ENCODE measurements at places on chromosomes 5 and 9.

- DNase-seq, result no peak
Measured at GRCh38 chr9:91240596-91241165, 121.0 kb downstream of the AUH start.

GRCh38 chr9:17761984-17762676 is 183.3 kb downstream of the SH3GL2 start:
- no peak for DNase-seq

- no peak for DNase-seq
Measured at GRCh38 chr9:14326264-14326826, 12.4 kb upstream of the NFIB start.

GRCh38 chr9:113530022-113530635 is 66.6 kb downstream of the RGS3 start:
- no peak for DNase-seq

- DNase-seq, result no peak
Measured at GRCh38 chr5:120454094-120454798, 9.9 kb upstream of the PRR16 start.

GRCh38 chr9:68672215-68672614 is 32.8 kb upstream of the PIP5K1B start:
- DNase-seq, result no peak

DNA sequence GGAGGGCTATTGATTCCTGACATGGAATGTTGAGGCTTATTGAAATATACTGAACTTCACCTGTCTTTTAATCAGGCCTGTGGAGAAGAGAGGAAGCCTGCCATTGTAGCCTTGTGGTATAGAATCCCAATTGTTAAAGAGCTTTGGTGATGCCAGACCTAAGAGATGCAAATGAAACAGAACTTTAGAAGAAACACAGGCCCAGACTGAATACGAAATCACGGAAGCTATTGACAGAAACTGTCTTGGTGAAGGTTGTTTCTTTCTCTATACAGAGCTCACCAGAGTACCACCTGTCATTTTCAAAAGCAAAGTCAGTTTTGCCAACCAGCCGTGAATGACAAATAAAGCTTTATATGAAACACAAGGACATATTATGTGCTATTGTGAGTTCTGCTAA is 660.3 kb downstream of the ISL1 start:
- DNase-seq, result no peak

DNA sequence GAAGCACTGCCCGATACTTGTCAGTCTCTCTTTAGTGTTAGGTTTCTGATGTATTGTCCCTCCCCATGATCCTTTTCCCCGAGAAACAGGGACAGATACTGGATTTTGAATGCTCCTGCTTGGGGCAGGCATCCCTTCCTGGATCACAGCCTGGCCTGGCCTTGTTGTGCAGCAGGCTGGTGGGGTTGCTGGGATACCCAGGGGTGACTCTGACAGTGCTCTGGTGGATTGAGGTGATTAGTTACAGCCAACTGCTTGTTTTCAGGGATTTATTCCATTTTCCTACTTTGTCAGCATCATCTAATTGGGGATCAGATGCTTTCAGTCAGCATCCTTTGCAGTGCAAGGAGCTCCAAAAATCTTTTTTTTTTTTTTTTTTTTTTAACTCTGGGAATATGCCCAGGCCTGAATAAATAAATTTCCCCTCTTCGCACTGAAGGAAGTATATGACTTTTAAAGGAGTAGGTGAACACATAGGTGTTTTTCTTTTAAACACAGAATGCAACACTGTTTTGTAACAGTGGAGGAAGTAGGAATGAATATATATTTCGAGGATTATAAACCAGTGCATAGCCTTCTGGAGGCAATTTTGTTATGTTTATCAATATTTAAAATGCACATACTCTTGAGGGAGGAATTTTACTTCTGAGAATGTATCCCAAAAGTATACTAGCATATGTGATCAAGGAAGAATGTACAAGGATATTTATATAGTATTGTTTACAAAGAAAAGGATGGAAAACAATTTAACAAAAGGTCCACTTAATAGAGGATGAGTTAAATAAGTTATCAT is 127.3 kb upstream of the ELL2 start:
- DNase-seq, result no peak

DNA sequence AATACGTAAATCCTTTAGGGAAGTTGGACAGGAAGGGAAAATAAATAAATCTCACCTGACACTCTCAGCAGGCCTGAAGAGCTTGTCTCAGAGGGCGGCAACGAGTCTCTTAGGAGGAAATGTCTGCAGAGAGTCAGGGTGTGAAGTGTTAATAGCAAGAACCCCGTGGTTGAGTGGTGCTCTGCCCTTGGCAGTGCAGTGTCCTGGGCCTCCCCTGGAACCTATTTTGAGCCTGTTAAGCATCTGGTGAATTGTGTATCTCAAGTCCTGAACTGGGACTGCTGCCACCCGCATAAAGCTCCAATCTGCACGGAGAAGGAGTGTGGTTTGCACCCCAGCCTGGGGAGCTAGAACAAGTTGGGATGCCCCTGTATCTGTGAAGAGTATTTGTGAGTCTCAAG is 211.8 kb downstream of the GOLPH3 start:
- no peak for DNase-seq

DNA sequence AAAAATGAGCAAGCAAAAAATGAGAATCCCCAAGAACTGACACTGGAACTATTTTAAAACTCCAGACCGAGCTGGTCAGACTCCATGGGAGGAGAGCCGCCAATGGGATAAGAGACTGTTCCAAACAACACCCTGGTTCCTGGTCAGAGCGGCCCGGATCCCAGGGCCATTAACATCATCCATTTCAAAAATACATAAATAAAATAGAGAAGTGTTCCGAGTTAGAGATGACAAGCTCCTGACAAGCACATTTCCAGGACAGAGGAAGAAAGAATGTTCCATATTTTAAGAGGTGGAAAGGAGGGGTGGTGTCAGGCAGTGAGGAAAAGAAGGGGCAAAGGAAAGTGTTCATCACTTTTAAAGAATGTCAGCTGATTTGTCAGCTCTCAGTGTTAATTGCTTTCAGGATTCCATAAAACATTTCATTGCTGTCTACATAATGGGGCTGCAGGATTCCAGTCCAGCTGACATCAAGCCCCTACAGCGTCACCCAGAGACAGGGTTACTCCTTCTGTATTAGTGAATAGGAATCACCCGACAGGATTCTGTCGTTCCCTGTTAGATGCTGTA is 202.5 kb upstream of the TRIM32 start:
- DNase-seq, result no peak

DNA sequence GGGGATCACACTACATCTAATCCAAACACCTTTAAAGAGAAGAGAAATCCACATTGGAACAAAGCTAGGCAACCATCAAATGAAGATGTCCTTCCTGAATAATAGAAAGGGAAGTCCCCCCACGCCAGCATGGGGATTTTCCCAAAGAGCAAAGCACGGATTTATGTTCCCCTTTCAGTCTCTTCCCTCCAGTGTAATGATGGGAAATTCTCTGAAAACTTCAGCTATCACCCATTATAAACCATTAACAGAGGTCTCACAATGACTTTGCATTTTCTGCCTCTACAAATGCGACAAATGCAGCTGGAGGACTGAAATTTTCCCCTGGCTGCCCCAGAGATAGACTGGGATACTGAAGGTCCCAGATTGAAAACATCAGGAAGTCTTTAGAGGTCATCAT is 368.7 kb downstream of the EFNA5 start:
- DNase-seq, result no peak

DNA sequence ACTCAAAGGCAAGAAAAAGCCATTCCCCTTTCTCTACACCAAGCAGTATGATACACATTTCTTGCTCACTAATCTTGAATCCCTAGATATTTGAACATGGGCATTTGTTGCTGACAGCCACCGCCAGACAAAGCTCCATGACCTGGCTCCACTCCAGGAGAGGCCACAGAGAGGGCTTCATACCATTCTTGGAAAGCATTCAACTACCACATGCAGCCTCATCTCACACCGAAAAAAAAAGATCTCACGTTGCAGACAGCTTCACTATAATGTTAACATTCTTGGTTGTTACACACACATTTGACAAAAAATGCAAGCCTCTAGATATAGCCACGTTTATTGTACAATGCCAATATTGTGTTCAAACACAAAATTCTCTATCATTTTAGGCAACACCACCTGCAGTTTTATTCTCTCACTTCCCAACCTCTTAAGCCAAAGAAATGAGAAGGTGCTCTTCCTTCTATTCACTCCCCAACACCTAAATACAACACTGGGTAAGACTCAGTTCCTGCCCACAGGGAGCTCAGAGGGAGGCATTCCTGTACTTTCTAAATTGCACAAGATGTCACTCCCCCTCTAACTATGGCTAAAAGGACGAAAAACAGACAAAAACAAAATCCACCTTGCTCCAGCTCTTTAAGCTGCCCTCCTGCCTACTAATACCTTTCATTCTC is 222.4 kb downstream of the TSSK1B start:
- no peak for DNase-seq

- no peak for DNase-seq
Measured at GRCh38 chr5:179974946-179975712, 67.4 kb upstream of the TBC1D9B start.

DNA sequence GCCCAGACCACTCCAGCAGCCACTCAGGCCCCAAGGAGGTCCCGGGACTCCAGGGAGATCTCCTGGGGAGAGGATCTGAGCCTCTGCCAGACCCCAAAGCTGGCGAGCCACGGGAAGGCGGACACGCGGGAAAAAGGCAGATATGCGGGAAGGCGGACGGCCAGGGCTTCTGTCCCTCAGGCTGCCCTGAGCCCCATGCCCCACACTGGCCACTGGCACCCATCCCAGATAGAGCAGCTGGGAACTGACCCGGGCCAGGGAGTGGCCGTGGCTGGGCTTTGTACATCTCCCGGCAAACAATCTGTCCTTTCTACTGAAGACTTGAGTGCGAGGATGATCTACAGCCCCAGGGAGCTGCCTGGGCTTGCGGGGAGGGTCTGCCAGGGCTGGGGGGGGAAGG is 21.1 kb upstream of the NOTCH1 start:
- DNase-seq, result no peak

DNA sequence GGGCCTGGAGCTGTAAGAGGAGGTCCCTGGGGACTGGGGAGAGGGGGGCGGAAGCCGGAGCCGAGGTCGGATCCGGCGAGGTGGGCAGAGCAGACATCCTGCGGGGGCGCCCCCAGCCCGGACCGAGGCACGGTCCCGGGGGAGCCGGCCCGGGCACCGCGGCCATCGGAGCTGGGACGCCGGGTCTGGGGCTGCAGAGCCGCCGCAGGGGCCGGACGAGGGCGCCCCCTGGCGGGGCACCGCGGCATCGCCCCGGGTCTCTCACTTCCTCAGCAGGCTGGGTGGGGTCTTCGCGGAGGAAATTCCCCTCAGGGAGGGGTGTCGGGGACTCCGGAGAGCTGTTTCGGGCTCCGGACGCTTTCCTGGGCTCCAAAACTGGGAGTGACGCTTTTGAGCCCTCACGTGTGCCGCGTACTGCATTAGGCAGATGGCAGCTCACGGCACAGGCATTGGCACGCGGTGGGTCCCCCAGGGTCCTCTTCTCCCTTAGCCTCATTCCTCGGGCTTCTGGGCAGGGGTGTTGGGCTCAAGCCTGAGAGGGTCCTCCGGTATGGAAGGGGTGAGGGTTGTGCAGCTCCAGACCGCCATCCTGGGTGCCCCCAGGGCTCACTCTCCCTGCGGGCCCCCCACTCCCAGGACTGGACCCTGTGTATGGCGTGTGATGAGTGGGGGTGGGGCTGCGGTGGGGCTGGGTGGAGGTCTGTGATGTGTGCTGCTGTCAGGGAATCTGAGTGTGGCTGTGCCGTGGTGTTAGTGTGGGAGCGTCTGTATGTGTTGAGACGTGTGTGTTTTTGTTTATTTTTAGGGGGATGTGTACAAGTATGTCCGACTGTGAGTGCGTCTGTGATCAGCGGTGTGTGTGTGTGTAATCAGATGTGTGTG is 29.6 kb downstream of the LHX2 start:
- DNase-seq, result peak; percentile 26

DNA sequence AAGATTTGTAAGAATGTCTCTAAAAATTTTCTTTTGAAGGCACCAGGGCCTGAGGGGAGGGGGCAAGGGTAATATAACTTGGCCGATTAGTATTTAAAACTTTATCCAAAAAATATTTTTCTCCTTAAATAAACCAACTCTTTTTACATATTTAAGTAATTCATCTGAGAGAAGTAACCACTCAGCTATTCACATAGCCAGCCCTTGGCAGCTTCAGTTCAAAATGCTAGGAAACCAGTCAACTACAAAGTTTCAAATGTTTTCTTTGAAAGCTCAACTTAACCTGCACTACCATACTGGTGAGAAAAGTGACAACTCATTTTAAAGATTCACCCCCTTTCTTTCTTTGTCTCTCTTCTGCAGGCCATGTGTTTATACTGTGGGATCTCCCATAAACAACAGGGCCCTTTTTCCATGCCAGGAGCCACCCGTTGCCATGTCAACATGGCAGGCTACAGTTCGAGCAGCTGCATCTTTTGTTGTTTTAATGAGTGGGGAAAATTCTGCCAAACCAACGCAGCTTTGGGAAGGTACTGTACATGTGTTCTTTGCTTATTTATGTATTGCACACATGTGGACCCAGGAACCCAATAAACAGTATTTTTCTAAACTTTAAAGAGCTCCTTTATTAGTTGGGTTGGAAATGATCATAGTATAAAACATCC is 46.3 kb downstream of the AOPEP start:
- no peak for DNase-seq

- no peak for DNase-seq
Measured at GRCh38 chr5:56456002-56456401, 222.9 kb upstream of the ANKRD55 start.

- no peak for DNase-seq
Measured at GRCh38 chr5:42605490-42605889, 151.1 kb upstream of the CCDC152 start.

DNA sequence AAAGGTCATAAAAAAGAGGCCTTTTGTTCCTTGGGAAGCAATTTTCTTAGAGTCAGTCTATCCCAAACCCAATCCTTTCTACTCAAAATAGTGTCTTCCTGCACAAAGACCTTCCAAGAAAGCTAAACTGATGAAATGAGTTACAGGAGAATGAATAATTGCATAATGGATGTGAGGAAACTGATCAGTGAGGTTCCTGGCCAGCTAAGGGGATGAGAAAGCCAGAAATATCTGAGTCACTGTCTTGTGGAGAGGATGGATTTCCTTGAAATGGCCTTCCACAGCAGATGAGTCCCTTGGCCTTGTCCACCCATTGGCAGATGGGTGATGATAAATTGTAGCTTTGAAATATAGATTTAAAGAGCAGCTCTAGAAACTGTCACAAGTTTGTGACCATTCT is 756.1 kb downstream of the DNAH5 start:
- DNase-seq, result no peak

GRCh38 chr9:37801287-37801850 is 772 bp downstream of the DCAF10 start:
- no peak for DNase-seq

DNA sequence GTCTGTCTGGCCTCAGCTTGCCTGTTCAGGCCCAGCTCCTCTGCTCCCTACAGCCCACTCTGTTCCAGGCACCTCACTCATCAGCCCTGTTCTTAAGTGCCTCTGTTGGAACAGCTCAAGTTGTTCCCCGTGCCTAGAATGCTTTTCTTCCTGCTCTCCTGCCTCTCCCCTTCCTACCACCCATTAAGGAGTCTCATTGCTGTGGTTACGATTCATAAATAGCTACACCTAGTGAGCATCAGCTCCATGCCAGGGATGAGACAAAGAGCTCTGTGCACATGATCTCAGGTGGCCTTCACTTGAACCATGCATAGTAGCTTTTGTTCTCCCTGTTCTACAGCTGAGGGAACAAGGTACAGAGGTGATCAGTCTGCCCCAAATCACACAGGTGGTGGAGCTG is 54.3 kb downstream of the PSD2 start:
- DNase-seq, result no peak

Data from stimulated activated CD4-positive, alpha-beta T cell treated with anti-CD3 and anti-CD28 coated beads, Interleukin-15, amount 100 ng/mL, for 48 hours (primary cell).